IPS DF 19.7 (cell line): ENCODE measurements at places on chromosomes 2 and 18.

DNA sequence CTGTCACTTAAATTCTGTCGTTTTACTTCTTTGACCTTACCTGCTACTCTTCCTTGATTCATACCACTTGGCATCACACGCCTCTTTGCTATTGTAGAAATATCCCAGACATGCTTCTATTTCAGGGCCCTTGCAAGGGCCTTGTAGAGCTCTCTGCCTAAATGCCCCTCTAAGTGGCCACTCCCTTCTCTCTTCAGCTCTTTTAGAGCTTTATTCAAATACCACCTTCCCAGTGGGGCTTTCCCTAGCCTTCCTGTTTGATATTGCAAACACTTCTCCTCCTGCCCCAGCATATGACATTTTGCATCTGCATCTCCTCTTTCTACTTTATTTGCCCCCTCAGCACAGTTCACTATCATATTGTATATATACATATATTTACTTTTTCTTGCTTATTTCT, 54.0 kb downstream of the PELI1 start:
- no peak for DNase-seq

- DNase-seq: no peak
Observed at GRCh38 chr18:51072586-51073313, 42.7 kb downstream of the SMAD4 start.

GRCh38 chr2:239370403-239370802, 30.4 kb downstream of the HDAC4 start:
- no peak for DNase-seq

GRCh38 chr2:38733300-38733971, 17.7 kb downstream of the SRSF7 start:
- no peak for DNase-seq

GRCh38 chr2:62504657-62505056, 1.3 kb downstream of the TMEM17 start:
- DNase-seq: no peak

- no peak for DNase-seq
Observed at GRCh38 chr2:182952741-182953450, 85.4 kb downstream of the NCKAP1 start.

DNA sequence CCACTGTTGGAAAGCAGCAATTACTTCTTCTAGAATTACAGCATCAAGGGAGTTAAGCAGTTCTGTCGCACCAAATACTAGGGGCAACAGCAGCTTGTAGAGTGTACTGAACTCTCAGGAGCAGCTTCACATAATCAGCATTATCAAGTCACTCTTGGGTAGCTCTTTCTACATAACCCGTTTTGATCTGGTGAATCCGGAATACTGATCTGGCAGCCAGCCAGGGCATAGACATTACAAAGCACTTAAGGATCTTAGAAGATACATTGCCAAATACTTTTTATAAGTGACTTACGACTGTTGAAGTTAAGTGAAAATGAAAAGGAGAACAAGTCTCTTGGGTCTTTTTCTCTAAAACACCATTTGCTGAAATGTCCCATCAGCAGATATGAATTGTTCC, 73.2 kb upstream of the NETO1 start:
- DNase-seq: no peak

- no peak for DNase-seq
Observed at GRCh38 chr2:85457877-85458316, 39.4 kb downstream of the SH2D6 start.

DNA sequence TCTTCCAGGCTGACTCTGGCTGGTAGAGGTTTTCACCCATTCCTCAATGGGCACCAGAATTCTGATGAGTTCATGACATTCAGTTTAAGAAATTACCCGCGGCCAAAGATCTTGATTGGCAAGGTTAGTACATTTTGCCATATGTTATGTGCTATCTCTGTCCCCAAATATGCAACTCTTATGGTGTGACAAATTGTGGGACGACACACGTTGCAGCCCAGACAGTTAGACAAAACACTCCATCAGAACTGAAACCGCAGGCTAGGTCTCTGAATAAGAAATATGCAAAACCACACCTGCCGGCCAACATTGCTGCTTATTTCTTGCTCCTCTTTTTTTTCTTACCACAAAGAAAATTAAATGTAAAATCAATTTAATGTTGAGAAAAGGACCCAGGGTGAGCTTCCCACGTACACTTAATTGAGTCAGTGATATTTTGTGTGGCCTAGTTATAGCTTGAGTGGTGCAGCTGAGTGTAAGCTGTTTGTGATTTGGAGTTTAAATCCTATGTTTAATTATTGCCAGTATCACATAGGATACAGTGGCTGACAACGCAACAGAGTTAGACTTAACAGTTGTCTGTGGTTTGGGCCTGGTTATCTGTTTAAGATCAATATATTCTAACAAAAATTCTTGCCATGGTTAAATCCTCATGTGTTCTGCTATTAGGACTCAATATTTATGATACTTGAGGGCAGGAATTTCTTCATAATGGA, 35.7 kb upstream of the LTBP1 start:
- DNase-seq: no peak

GRCh38 chr2:173452416-173452815, 97.7 kb downstream of the CDCA7 start:
- no peak for DNase-seq

GRCh38 chr2:78811955-78812610, 213.4 kb upstream of the REG3G start:
- DNase-seq: no peak
